ENCODE measurements at places on chromosomes 6 and 20. TPM values are rescaled to one million over a fixed set of nuclear protein-coding genes. Genes with fewer than 3 reads are reported as not detected.

Gene ENPP3
- not detected for total RNA-seq

GRCh38 chr6:11307226-11307625 is 74.8 kb upstream of the NEDD9 start:
- DNase-seq, result no peak

GRCh38 chr20:63733117-63733516 is 3.3 kb upstream of the LIME1 start:
- DNase-seq, result no peak

DNA sequence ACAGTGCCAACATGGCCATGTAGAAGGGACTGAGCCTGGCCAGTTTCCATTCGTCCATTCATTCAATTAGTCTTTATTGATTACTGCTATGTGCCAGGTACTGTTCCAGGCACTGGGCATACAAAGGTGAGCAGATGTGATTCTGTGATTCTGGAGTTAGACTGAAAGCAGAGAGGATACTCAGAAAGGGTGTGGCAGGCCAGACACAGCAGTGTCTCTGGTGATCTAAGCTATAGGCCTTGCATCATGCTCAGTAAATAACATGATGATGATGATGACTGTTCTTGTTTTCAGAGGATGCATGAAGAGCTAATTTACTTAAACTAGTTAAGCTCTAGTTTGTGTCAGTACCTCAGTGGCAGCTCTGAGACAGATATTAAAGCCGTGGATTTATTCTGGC is 31.4 kb upstream of the FUCA2 start:
- DNase-seq, result no peak

GRCh38 chr6:135869857-135870256 is 18.4 kb downstream of the PDE7B start:
- DNase-seq, result no peak

Gene GUCA1A
- not detected for total RNA-seq

GRCh38 chr6:136920671-136921380 is 1.3 kb upstream of the SLC35D3 start:
- DNase-seq, result no peak

Gene OVOL2
- not detected for total RNA-seq

DNA sequence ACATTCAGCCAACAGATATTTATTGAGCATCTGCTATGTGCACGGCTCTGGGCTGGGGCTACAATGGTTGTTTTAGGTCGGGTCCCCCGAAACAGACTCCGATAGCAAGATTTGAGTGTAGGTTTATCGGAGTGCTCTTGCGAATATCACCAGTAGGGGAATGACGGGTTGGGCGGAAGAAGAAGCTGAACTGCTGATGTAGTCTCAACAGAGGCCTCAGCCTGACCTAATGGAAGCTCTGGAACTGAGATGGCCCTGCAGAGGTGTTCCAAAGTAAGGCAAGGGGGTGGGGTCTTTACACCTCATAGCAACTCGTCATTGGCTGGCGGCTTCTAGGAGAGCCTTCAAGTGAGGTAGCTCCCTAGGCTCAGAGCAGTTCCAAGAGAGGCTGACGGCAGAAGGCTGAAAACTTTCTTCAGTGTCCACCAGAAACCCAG is 1.1 kb downstream of the L3MBTL1 start:
- no peak for DNase-seq

GRCh38 chr20:23193801-23194384 is 107.8 kb upstream of the CD93 start:
- no peak for DNase-seq

Gene FAXC
- total RNA-seq, result 0.82 TPM

Data from glomerular endothelial cell (primary cell).